ENCODE measurements at places on chromosomes 2 and 18. TPM values are rescaled to one million over a fixed set of nuclear protein-coding genes. Genes with fewer than 3 reads are reported as not detected.

CYP26B1 gene
- under 0.01 TPM for total RNA-seq

INHA gene
- 0.33 TPM for total RNA-seq

C18orf32 gene
- total RNA-seq, result 15.5 TPM

CLIP4 gene
- 63.6 TPM for total RNA-seq

TRIB2 gene
- total RNA-seq, result 18.4 TPM

RTKN gene
- total RNA-seq, result 22.3 TPM

DNAJC5G gene
- not detected for total RNA-seq

THSD7B gene
- not detected for total RNA-seq

CIB4 gene
- not detected for total RNA-seq

ANAPC1 gene
- 42.7 TPM for total RNA-seq

LINC00305 gene
- total RNA-seq, result not detected

LYG2 gene
- total RNA-seq, result not detected

NPPC gene
- total RNA-seq, result not detected

CDK5R2 gene
- total RNA-seq, result under 0.01 TPM

DTNA gene
- total RNA-seq, result 17.5 TPM

All from smooth muscle cell of trachea (primary cell).